H4 (cell line): ENCODE measurements at places on chromosomes 3 and 15.

GRCh38 chr15:70048578-70049514 is 48.9 kb downstream of the TLE3 start:
- DNase-seq, result no peak

DNA sequence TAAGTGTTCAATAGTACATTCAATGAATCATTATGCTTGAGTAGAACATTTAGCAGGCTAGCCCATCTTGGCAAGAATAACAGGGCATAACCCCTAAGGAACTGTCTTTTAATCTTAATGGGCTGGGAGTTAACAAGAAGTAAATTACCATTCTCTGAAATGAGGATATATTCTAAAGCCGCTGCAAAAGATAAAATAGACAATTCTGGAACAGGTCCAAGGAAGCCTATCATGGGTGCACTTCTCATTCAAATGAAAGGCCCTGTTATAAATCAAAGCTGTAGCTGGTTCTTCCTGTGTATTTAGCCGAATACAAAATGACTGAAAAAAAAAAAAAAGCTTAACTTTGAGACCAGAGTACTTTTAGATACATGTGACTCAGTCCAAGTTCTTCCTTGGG is 15.6 kb downstream of the MTHFS start:
- DNase-seq, result no peak

- peak; percentile 19 for DNase-seq
These were observed 466.4 kb downstream of the DIPK2A start for GRCh38 chr3:144437989-144438388.

DNA sequence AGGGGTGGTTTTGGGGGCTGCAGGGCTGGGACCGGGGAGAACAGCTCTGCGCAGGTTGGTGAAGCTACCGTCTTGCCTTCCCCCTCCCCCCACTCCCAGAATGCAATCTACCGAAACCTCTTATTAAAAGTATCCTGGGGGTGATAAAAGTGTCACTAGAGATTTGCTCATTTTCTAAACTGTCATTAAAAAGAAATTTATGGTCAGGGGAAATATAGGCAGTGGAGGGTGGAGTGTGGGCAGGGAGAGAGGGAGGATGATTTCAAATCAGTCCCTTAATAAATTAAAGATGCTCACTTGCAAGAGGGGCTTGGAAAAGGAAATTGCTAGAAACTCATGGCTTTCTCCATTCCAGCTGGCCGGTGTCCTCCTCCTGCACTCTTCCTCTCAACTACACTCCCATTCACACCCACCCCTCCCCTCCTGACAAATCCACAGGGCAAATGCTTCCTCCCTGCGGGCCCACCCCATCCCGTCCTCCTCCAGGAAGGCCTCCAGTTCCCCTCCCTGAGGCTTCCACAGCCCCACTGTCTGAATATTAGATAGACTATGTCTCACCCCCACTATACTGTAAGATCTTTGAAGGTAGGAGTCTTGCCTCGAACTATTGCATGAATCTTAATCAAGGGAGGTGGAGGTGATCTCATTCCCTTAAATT is 83.9 kb downstream of the TLE3 start:
- no peak for DNase-seq

DNA sequence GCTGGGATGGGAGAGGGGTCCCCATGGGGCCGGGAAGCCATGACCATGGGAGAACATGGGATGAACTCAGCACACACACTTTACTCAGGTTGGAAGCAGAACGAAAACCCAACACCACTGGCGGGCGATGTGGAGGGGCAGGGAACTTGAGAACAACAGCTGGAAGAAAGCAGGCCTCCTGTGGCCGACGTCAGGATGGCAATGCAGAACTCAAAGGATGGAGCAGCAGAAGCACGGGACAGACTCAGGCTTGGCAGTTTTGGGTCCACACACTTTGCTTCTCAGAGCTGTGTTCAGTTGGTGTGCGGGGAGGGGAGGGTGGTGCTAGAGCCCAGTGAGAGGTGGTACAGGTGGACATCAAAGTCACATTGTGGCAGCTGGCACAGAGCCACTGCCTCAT is 80.7 kb downstream of the SEC22A start:
- DNase-seq, result no peak

GRCh38 chr3:40189118-40189517 is 120.4 kb upstream of the EIF1B start:
- no peak for DNase-seq

GRCh38 chr3:191357909-191358308 is 27.6 kb upstream of the UTS2B start:
- DNase-seq, result no peak

- DNase-seq, result no peak
These were observed 11.9 kb downstream of the RTP3 start for GRCh38 chr3:46509661-46510187.

DNA sequence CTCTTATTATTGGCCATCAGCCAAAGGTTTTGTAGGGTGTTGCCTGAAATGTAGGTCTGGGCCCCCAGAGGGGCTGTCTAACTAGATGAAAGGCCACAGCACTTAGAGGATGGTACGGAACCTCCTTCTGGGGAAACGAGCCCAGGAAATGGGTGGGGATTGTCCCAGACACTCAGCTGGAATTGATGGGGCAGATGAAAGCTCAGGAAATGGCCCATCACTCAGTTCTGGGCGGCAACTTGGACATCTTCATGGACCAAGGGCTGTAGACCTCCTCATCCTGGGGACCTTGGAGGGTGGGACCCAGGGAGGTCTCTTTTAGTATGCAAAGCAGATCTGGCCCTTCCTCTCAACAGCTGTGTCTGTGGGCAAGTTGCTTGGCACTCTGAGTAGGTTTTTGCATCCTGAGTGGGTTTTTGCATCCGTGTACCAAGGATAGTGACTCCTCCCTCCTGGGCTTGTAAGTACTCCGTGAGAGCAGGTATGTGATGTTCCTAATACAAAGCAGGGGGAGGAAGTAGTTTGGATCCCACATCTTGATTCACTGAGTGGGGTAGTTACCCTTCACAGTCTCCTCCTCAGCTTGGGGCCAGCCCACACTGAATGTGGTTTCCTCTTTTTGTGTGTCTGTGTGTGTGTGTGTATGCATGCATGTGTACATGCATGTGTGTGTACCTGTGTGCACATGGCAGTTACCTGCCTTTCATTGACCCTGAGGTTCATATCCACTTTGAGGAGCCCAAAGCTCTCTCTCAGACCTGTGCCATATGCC is 292.0 kb downstream of the RPLP1 start:
- no peak for DNase-seq

DNA sequence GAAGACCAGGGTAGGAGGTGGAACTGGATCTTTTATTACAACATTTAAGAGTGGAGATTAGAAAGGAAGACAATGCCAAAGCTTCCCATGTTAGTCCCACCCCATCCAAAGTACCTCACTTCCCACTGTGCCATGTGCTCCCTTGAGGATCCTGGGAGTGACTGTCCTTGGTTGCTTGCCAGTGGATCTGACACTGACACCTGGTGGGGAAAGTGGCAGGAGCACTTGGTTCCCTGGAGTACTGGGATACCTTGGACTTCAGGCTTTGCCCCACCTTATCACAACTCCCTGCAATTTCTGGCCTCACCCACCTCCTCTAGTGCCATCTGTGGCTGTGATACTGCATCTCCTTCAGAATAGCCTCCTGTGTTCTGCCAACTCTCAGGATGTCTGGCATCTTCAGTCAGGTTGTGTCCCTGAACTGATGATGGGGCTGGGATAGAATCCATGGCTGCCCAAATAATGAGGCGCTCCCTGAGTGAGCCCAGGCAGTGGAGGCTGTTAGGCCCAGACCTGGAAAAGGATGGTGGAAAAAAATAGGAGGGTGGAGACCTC is 1.3 kb downstream of the ELL3 start:
- DNase-seq, result peak; percentile 71

DNA sequence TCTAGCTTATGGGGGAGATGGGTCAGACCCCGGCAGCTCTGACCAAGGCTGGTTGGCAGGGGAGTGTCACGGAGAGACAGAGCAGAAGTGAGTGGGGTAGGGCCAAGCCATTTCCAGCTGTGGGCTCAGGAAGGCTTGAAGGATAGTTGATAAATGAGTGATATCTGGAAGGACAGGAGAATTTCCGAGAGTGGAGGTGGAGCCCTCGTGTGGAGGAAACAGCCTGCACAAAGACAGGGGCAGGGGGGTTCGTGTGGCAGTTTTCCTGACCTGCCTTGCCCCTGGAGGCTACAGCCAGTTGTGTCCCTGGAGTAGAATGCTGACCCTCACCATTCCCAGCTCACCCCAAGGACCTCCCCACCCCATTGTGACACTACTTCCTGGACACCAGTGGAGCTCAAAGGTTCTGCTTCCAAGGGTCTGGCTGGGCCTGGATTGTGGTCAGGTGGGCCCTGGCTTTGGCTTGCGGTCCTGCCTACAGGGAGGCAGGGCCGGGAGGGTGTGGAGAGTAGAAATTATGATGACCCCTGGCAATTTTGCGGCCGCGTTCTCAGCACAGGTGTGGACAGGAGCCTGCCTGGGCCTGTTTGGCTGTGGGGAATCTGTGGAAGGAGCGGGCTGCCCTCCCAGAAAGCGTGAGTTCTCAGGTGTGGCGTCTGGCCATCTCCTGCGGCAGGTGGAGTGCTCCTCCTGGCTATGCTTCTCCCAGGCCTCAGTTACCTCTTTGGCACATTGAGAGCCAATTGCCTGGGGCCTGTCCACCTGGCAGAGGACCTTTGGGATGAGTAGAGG is at the start of gene SLC22A14:
TSS of gene SLC22A14 (plus strand) at position 400 of the 792 bp plus-strand sequence. CDS start 23,733 bp downstream, outside the sequence.
- no peak for DNase-seq

- DNase-seq, result no peak
These were observed 225.5 kb upstream of the ST8SIA2 start for GRCh38 chr15:92168066-92168683.

DNA sequence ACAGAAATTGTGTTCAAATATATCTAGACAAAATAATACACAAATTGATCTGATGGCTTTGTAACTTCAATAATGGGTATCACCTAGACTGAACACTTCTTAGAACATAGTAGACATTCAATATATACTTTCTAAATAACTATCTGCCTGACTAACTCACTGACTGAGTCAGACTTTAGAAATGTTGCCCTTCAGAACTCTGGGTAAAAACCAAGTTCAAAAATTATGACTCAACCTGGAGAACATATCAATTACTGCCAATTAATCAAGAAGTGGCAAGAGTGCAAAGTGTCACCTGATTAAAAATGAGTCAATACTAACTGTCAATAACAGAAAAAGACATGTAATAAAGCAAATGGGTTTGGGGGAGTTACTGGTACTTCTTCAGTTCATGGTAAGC is 144.6 kb upstream of the TMCO5A start:
- no peak for DNase-seq

DNA sequence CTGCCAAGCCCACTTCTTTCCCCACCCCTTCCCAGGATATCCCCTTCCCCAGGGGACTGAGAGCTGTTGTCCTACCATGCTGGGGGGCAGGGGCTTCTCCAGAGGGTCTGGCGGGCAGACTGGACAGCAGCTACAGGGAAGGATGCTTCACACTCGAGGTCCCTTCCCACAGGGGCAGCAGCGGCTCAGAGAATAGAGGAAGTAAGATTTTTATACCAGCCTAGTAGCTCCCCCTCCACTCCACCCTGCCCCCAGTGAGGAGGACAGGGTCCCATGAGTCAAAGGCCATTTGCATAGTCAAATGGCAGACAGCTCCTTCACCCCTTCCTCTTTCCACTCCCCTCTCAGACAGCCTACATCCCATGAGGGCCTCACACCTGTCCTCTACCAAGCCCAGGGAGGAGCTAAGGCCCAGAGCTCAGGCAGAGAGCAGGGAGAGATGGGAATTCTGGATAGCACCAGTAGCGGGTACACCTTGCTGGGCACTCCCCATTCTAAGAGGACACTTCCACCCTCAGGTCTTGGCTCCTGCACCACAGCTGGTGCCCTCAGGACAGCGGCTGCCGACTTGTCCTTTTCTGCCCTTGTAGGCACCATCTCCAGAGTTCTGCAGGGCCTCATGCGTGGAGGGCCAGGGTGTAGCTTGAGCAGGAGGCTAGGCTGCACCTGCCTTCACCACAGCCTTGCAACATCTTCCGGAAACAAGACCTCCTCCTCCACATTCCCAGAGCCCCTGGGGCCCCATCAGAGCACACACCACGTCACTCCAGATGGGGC is at the start of gene TLR9:
TSS of gene TLR9 (minus strand) at position 194 of the 777 bp plus-strand sequence. CDS start at position 78, 116 bp downstream.
- DNase-seq, result no peak

GRCh38 chr15:81729340-81729739 is 316.5 kb downstream of the MEX3B start:
- DNase-seq, result no peak

DNA sequence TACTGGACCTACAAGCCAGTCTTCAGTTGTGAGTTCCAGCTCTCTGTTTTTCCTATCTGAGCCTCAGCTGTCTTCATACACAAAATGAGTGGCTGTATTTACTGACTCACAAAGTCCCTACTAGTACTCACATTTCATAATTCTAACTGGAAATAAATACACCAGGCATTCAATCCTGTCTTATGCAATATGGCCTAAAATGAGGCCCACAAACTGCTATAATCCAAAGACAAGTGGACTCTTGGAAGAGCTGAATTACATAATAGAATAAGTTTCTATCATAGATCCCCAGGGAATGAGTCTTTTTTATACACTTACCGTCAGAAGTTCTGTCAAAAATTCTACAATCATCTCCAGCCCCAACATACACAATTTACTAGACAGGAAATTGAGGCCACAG is 211.9 kb downstream of the LRRN1 start:
- no peak for DNase-seq

GRCh38 chr3:154776549-154777225 is 303.4 kb upstream of the MME start:
- no peak for DNase-seq

DNA sequence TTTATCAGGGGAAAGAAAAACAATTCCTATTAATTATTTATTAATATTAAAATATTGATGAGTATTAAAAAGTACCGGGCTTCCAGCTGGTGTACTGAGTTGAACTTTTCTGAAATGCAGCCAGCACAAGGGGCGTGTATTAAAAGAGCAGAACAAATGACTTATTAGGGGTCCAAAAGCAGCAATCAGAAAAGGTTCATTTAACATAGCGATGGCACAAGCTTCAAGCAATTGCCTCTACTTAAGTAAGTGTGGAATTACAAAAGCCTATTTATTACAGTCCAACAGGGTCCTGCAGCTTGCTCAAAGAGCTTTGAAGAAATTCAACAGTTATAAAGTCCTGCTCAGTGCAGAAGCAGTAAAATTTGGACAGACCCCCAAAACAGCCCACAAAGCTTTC is 285.6 kb downstream of the EPHA3 start:
- no peak for DNase-seq

DNA sequence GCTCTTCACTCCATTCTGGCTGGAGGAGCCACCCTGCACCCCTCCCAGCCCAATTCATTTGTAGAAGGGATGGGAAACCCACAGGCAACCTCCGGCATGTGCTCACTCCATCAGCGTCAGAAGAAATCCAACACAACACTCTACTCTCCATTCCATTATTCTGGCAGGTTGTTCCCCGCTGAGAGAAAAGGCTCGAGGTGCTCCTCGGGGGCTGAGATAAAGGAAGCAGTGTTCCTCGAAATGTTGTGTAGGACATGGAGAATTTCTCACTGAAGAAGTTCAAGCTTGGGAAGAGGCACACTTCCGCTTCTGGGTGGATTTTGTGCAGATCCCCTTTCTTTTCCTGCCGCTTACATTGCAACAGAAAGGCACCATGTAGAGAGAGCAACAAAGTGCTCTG is 355.0 kb upstream of the CFAP20DC start:
- no peak for DNase-seq
